ENCODE measurements at places on chromosomes 7 and 10. TPM values are rescaled to one million over a fixed set of nuclear protein-coding genes. Genes with fewer than 3 reads are reported as not detected.

Gene CPA2
- 0.55 TPM for total RNA-seq

Gene ADCK2
- total RNA-seq = 14.9 TPM

Gene LUC7L2
- 107 TPM for total RNA-seq

Gene SYT15B
- 0.16 TPM for total RNA-seq

Gene SDHAF3
- 27.3 TPM for total RNA-seq

Gene DDX56
- total RNA-seq = 104 TPM

Gene LRIT1
- total RNA-seq = not detected

Gene SDK1
- total RNA-seq = 12.6 TPM

Gene SPDYE1
- not detected for total RNA-seq

Gene H2BK1
- total RNA-seq = not detected

Gene HOXA3
- 11.3 TPM for total RNA-seq

Gene CRTAC1
- 1.1 TPM for total RNA-seq

Gene CALHM1
- not detected for total RNA-seq

Gene NOLC1
- total RNA-seq = 111 TPM

Gene HMX3
- total RNA-seq = not detected

Gene BAMBI
- total RNA-seq = 4.8 TPM

Gene MRPS16
- total RNA-seq = 105 TPM

Gene CHN2
- total RNA-seq = 15.4 TPM

Gene DYDC2
- 3.5 TPM for total RNA-seq

Gene CALML5
- not detected for total RNA-seq

Gene SAP25
- 3.4 TPM for total RNA-seq

Gene DMTF1
- 117 TPM for total RNA-seq

Gene CRYGN
- 0.32 TPM for total RNA-seq

Gene CCL26
- not detected for total RNA-seq

Gene PTEN
- 52.5 TPM for total RNA-seq

Gene OPALIN
- not detected for total RNA-seq

Gene MUC12
- 7.8 TPM for total RNA-seq

Gene P4HA1
- total RNA-seq = 32.2 TPM

Gene PPP1R3C
- total RNA-seq = 3.6 TPM

Gene TMEM196
- total RNA-seq = 0.55 TPM

Gene CH25H
- total RNA-seq = not detected

Gene WASL
- total RNA-seq = 32.5 TPM

Gene FGFR2
- 58.4 TPM for total RNA-seq

Gene CC2D2B
- total RNA-seq = 1.0 TPM

Gene NRG3
- total RNA-seq = 3.4 TPM

Gene GIMAP1
- total RNA-seq = not detected

Data from neural crest cell (in vitro differentiated cells).